ENCODE measurements at places on chromosomes 3 and 15.

GRCh38 chr3:55320928-55321327 is 166.2 kb downstream of the WNT5A start:
- H3K4me1 ChIP-seq = no peaks in the 10 kb centered on the region
- no peak for DNase-seq
- peaks cover 5% of the 10 kb centered on the region for H3K27me3 ChIP-seq

DNA sequence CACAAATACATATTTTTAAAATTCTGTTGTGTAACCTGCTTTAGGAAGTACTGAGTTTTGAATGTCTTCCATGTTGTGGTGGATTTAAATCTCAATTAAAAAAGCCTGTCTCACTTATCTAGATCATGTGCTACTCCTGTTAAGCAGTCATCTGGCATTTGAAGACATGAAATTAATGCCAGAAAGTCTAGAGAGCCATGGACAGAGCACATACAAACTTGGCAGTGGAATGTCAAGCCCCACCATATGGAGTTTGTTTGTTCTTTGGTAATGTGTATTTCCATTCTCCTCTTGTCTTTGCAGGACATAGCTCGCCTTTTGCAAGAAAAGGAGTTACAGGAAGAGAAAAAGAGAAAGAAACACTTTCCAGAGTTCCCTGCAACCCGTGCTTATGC is 39.3 kb upstream of the UTS2B start:
- no peak overlapping the region for H3K4me3 ChIP-seq
- no peaks in the 10 kb centered on the region for H3K36me3 ChIP-seq
- no peak overlapping the region for H3K27ac ChIP-seq
- H3K4me1 ChIP-seq = peaks cover 16% of the 10 kb centered on the region
- no peaks in the 10 kb centered on the region for H3K27me3 ChIP-seq
- no peak for DNase-seq

DNA sequence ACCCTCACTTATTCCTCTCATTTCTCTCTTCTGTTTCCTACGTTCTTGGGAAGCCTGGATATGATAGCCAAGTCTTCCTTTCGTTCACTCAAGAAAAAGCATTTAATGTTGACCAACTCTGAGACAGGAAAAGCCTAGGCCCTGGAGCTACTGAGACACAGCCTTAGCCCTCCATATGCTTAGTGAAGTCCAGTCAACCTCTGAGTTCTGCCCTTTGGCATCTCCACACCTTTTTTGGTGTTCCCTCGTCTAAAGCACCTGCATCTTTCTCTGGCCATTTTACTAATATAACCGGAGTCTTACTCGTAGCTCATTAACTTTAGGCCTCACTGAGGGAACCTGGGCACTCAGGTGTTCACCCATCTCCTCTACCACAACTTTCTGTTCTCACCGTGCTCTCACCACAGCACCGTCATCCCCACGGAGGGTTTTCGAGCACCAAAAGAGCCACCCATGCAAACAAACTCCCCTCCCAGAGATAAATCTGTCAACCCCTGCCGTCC is 632 bp downstream of the MTHFS start:
- DNase-seq = no peak
- peak overlapping the region; percentile 94 for H3K27ac ChIP-seq
- H3K27me3 ChIP-seq = peaks cover 2% of the 10 kb centered on the region
- H3K4me3 ChIP-seq = peak overlapping the region; percentile 96

GRCh38 chr3:155031186-155031585 is 48.9 kb upstream of the MME start:
- no peak overlapping the region for H3K4me3 ChIP-seq
- H3K4me1 ChIP-seq = peaks cover 7% of the 10 kb centered on the region
- no peak for DNase-seq
- H3K27ac ChIP-seq = no peak overlapping the region
- peaks cover 2% of the 10 kb centered on the region for H3K27me3 ChIP-seq
- no peaks in the 10 kb centered on the region for H3K36me3 ChIP-seq

DNA sequence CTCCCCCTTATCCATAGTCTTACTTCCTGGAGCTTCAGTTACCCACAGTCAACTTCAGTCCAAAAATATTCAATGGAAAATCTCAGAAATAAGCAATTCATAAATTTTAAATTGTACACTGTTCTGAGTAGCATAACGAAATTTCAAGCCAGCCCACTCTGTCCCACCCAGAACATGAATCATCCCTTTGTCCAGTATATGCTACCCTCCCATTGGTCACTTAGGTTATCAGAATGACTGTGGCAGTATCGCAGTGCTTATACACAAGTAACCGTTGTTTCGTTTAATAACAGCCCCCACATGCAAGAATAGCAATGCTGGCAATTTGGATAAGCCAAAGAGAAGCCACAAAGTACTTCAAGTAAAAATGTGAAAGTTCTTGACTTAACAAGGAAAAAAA is 325.3 kb upstream of the ADAMTS9 start:
- H3K4me3 ChIP-seq = no peak overlapping the region
- no peak overlapping the region for H3K27ac ChIP-seq
- no peaks in the 10 kb centered on the region for H3K27me3 ChIP-seq
- H3K36me3 ChIP-seq = no peaks in the 10 kb centered on the region

- H3K4me1 ChIP-seq = peaks cover 8% of the 10 kb centered on the region
- H3K27ac ChIP-seq = no peak overlapping the region
- H3K4me3 ChIP-seq = no peak overlapping the region
- no peaks in the 10 kb centered on the region for H3K27me3 ChIP-seq
- DNase-seq = no peak
Measured at GRCh38 chr15:87877822-87878542, 378.6 kb downstream of the NTRK3 start.

- no peak overlapping the region for H3K27ac ChIP-seq
- no peak for DNase-seq
- H3K4me3 ChIP-seq = no peak overlapping the region
- no peaks in the 10 kb centered on the region for H3K36me3 ChIP-seq
Measured at GRCh38 chr15:52731732-52732470, 52.7 kb upstream of the ATOSA start.

DNA sequence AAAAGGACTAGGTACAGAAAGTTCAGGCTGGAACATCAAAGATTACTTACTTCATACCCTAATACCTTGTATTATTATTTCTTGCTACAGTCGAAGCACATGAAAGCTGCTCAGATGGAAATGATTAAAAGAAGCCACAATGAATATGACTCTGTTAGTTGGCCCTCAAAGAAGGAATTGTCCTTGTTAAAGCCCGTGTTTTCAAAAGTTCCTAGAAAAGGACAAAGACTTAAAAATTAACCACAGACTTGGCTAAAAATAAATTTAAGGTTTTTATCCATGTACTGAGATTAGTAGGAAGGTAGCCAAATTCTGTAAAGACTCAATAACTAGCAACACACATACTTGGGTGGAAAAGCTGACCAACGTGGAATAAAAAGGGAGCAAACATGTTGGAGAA is 251.0 kb upstream of the RARB start:
- H3K27me3 ChIP-seq = peaks cover 1% of the 10 kb centered on the region
- H3K4me1 ChIP-seq = peaks cover 14% of the 10 kb centered on the region
- no peak for DNase-seq
- H3K4me3 ChIP-seq = no peak overlapping the region

DNA sequence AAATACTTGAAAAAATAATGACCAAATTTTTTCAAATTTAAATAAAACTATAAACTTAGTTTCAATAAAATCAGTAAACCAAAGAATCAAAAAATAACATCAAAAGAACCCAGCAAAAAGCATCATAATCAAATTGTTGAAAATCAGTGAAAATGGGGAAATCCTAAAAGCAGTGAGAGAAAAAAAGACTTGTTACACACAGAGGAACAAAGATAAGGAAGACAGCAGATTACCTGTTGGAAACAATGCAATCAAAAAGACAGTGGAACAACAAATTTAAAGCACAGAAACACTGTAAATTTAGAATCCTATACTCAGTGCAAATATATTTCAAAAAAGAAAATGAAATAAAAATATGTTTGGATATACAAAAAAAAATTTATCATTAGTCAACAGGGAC is 156.2 kb upstream of the LMCD1 start:
- no peaks in the 10 kb centered on the region for H3K27me3 ChIP-seq
- H3K4me3 ChIP-seq = no peak overlapping the region
- no peak overlapping the region for H3K27ac ChIP-seq
- peaks cover 3% of the 10 kb centered on the region for H3K36me3 ChIP-seq
- no peaks in the 10 kb centered on the region for H3K4me1 ChIP-seq

DNA sequence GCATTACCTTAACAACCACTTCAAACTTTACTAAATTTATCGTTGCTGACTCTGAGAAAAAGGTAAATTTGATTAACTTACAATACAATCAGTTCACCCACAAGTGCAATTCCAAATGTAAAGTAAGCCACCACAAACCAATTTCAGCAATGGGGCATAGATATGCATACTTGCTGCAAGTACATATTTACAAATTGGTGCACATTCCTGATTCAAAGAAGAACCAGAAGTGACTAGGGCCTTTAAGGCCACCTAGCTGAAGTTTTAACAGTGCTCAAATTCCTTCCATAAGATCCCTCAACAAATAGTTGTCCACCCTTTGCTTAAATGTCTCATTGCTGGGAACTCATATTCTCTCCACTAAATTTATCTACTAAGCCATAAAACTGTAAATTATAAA is 67.2 kb downstream of the INO80 start:
- DNase-seq = no peak
- H3K27ac ChIP-seq = no peak overlapping the region
- no peaks in the 10 kb centered on the region for H3K4me1 ChIP-seq
- no peak overlapping the region for H3K4me3 ChIP-seq
- H3K36me3 ChIP-seq = no peaks in the 10 kb centered on the region

GRCh38 chr3:23747841-23748240 is 57.9 kb upstream of the UBE2E1 start:
- peaks cover 4% of the 10 kb centered on the region for H3K27me3 ChIP-seq
- no peak overlapping the region for H3K4me3 ChIP-seq
- no peak overlapping the region for H3K27ac ChIP-seq
- DNase-seq = no peak
- no peaks in the 10 kb centered on the region for H3K36me3 ChIP-seq
- peaks cover 19% of the 10 kb centered on the region for H3K4me1 ChIP-seq

DNA sequence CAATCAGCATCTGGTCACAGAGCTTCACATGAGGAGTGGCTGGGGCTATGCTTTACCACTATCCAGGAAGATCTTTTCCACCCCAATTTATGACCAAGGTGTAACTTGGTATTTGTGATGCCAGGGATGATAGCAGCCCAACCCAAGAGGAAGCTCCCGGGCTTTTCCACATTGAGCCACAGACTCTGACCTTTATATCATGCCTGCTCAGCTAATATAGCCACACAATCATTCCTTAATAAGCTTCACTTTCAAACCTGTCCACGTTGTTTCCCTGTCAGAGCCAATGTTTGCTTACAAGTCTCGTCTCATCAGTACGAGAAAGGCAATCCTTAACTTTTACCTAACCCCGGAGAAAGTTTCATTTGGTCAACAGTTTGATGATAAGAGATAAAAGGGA is 330.9 kb downstream of the SHQ1 start:
- no peaks in the 10 kb centered on the region for H3K36me3 ChIP-seq
- H3K4me3 ChIP-seq = no peak overlapping the region
- H3K27me3 ChIP-seq = no peaks in the 10 kb centered on the region
- peaks cover 2% of the 10 kb centered on the region for H3K4me1 ChIP-seq
- H3K27ac ChIP-seq = no peak overlapping the region

DNA sequence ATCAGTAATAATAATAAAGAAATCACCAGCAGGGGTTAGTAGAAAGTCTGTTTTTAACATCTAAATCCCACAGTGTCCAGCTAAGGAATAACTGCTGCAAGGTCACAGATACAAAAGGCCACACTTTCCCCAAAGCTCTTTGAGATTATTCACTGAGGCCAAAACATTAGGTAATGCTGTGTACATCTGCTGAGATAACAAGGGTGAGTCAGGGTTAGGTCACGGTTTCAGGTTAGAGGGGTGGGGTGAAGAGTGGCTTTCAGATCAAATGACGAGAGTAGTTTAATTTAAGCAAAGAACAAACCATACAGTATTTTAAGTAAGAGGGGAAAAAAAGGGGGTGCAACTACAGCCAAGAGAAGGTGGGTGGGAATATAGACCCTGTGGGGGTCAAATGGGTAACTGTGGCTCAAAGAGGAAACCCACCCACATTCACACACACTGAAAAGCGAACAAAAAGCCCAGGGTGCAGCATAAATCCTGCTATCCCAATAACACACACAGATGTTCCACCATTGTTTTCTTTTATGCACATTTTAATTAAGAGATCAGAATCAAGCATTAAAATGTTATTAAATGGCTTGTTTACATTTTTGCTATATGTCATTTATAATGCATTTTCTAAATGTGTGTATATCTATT is 412.9 kb downstream of the TIGIT start:
- H3K27ac ChIP-seq = peak overlapping the region; percentile 6
- H3K36me3 ChIP-seq = no peaks in the 10 kb centered on the region
- DNase-seq = no peak
- no peaks in the 10 kb centered on the region for H3K27me3 ChIP-seq
- no peak overlapping the region for H3K4me3 ChIP-seq

DNA sequence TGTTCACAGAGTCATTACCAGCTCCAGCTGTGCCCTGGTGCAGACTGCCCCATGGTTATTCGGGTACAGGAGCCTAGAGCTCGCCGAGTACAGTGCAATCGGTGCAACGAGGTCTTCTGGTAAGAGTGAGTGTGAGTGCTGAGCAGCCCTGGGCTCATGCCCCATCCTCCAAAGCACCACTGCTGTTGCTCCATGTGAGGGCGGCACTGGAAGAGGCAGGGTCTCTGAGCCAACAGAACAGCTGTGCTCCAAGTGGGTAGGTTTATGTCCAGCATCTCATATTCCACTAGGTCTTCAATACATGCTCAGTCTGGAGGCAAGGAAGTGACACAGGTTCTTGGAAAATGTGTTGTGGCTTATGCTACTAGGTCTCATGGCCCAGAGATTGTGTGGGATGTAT is 19.5 kb upstream of the P4HTM start:
- no peaks in the 10 kb centered on the region for H3K4me1 ChIP-seq
- no peak overlapping the region for H3K4me3 ChIP-seq
- peaks cover 1% of the 10 kb centered on the region for H3K27me3 ChIP-seq
- no peaks in the 10 kb centered on the region for H3K36me3 ChIP-seq

GRCh38 chr3:183518491-183519251 is 36.8 kb downstream of the KLHL6 start:
- H3K27ac ChIP-seq = peak overlapping the region; percentile 73
- peaks cover 6% of the 10 kb centered on the region for H3K27me3 ChIP-seq
- peaks cover 22% of the 10 kb centered on the region for H3K4me1 ChIP-seq
- H3K36me3 ChIP-seq = peaks cover 6% of the 10 kb centered on the region

GRCh38 chr3:111210003-111210711 is 138.5 kb downstream of the NECTIN3 start:
- H3K27me3 ChIP-seq = no peaks in the 10 kb centered on the region
- no peak overlapping the region for H3K4me3 ChIP-seq
- no peak for DNase-seq
